ENCODE measurements at places on chromosomes 1 and 21. TPM values are rescaled to one million over a fixed set of nuclear protein-coding genes. Genes with fewer than 3 reads are reported as not detected.
A peak's percentile ranks its signal among the peaks of the same experiment; 100 is the strongest.

GRCh38 chr1:91160363-91161075 is 138.7 kb upstream of the ZNF644 start:
- DNase-seq: no peak

DNA sequence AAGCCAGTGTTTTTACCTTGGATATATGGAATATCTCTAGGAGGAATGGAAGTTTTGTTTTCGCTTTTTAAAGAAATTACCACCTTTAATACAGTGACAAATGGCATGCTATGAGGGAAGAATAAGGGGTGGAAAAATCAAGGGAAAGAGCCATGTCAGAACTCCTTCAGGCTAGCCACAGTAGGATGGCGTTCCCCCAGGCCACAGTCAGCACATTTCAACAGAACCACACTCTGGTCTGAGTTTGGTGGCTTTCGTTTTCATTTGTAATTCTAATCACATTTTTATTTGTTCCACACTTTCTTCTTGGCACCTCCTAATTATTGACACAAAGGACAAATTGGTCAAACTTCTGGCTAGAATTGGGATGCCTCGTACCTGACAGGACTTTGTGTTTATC is 60.3 kb upstream of the RCOR3 start:
- no peak for DNase-seq

The S1PR1 gene
- 0.48 TPM for total RNA-seq

DNA sequence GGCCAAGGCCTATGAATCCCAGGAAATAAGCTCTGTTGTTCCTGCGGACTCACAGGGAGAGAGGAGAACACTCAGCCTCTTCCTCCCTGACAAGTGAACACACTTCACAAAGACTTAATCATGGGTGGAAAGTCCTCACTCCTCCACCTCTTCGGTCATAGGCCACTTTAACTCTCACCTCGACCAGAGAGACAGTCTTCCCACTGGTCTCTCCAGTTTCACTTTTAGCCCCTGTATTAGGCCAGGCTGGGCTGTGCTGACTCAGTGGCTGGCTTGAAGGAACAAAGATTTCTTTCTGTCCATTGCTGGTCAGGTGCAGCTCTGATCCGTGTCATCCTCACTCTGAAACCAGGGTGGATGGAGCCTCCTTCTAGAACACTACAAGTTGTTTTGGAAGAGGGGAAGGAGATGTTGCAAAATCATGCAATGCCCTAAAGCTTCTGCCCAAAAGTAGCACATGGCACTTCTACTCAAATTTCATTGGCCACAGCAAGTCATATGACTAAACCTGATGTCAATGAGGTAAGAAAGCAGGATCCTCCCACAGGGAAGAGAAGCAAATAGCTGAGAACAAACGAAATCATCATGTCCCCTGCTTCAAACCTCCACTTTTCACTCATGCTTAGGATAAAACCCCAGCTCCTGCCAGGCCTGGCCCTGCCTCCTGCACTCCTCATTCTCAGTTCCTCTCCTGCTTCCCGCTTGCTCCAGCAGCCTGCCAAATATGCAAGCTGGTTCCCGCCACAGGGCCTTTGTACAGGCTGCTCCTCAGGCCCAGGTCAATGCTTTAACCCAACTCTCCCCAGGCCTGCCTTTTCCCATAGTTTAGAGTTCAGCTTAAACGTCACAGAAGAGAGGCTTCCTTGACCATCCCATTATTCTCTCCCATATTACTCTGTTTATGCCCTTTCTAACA is 150.5 kb upstream of the RUNX3 start:
- DNase-seq: no peak

The SLAMF7 gene
- total RNA-seq: 0.08 TPM

- DNase-seq: no peak
Measured at GRCh38 chr1:44670751-44671640, 3.3 kb downstream of the TMEM53 start.

GRCh38 chr1:151972542-151973248 is 21.0 kb downstream of the S100A10 start:
- DNase-seq: peak; percentile 90

The RNU1-4 gene
- total RNA-seq: under 0.01 TPM

- DNase-seq: no peak
Measured at GRCh38 chr1:115280064-115280463, 58.0 kb downstream of the NGF start.

GRCh38 chr1:155379631-155380090 is 59.0 kb downstream of the RUSC1 start:
- DNase-seq: no peak

The FCGR3B gene
- total RNA-seq: not detected

All from kidney epithelial cell (primary cell).